Naive thymus-derived CD4-positive, alpha-beta T cell (primary cell): ENCODE measurements at places on chromosomes 1 and 21. TPM values are rescaled to one million over a fixed set of nuclear protein-coding genes. Genes with fewer than 3 reads are reported as not detected.

The HES5 gene
- not detected in 2 replicates for total RNA-seq

The TMCO2 gene
- not detected for total RNA-seq

The SPRR2F gene
- not detected for total RNA-seq

The OR2L5 gene
- total RNA-seq = 0.51 TPM

The LRRC38 gene
- total RNA-seq = not detected

The HPDL gene
- 0.35 TPM for total RNA-seq

The CRYAA gene
- total RNA-seq = not detected in 2 replicates
